ENCODE measurements at places on chromosomes 7 and 10.

- no peak for DNase-seq
Measured at GRCh38 chr10:124008187-124008586, 85.2 kb downstream of the CHST15 start.

DNA sequence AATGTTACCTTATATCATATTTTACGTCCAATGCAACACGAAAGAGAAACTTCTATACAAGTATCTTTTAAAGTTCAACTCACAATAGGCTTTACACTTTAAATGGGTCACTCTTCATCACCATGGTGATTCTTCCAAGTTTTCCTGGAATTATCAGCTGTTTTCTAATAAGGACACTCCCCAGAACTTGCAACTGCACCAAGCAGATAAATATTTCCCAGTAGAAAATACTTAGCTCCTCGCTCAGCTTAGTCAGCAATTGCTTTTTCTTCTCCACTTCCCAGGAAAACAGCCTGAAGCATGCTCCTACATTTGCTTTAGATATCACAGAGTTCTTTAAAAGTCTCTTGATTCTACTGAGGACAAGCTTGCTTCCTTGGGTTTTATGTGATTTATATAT, 25.7 kb upstream of the ADD3 start:
- no peak for DNase-seq

- no peak for DNase-seq
Measured at GRCh38 chr7:30984359-30985107, 20.8 kb downstream of the GHRHR start.

DNA sequence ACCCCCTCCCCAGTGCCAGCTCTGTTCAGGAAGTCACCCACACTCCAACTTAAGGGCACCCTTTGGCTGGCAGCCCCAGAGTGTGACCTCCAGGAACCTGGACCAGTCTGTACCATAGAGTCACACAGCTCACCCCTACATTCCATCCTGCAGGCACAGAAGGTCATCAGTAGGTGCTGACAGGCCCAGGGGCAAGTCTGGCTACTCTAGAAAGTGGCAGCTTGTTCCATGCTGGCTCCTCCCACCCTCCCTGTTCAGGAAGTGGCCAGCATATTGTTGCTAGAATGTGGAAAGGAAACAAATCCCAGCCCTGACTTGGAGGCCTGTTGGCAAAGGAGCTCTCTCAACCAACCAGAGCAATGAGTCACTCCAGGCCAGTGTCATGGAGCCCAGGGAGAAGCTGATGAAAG, 3.2 kb upstream of the NCOA4 start:
- no peak for DNase-seq

- no peak for DNase-seq
Measured at GRCh38 chr7:91549878-91550277, 285.6 kb downstream of the FZD1 start.

GRCh38 chr7:92968502-92968901, 132.1 kb upstream of the CDK6 start:
- no peak for DNase-seq

GRCh38 chr10:3773460-3774017, 11.5 kb downstream of the KLF6 start:
- DNase-seq, result no peak

DNA sequence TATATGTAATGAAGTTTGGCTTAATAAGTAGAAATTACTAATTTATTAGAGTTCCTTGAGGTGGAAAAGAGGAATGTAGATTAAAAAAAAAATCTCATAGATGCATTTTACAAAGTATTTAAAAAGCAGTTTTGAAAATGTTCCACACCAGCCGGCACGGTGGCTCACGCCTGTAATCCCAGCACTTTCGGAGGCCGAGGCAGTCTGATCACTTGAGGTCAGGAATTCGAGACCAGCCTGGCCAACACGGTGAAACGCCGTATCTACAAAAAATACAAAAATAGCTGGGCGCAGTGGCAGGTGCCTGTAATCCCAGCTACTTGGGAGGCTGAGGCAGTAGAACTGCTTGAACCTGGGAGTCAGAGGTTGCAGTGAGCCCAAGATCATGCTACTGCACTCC, 3.2 kb upstream of the CHRM2 start:
- DNase-seq, result no peak

DNA sequence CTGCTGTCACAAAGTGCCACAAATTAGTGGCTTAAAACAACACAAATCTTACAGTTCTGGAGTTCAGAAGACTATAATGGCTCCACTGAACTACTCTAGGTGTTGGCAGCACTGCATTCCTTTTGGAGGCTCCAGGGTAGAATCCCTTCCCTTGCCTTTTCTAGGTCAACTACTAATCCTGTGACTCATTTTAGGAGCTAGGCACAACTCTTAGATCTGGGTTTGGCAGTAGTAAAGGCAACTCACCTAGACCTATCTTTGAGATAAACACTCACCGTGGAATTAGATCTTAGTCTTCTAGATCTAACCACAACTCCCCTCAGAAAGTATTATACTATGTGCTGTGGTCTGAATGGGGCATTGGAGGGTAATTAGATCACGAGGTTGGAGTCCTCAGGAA, 60.4 kb downstream of the ANKIB1 start:
- DNase-seq, result no peak

DNA sequence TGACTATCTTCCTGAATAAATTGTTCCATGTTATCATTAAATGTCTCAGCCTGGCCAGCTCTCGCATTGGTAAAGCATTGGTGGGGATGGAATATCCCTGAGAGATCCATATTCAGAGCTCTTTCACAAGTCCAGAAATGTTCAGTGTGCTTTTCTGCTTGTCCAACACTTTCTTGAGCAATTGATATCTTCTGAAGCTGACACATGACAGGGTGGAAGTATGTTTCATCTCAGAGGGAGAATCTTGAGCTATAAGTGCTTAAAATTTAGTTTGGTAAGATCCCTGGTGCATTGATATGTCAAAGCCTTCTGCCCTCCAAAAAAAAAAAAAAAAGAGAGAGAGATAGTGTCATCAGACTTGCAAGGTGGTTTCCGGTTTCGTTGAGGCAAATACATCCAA, 7.4 kb downstream of the IFIT3 start:
- DNase-seq, result no peak

- DNase-seq, result no peak
Measured at GRCh38 chr7:112185005-112185834, 21.0 kb downstream of the DOCK4 start.

DNA sequence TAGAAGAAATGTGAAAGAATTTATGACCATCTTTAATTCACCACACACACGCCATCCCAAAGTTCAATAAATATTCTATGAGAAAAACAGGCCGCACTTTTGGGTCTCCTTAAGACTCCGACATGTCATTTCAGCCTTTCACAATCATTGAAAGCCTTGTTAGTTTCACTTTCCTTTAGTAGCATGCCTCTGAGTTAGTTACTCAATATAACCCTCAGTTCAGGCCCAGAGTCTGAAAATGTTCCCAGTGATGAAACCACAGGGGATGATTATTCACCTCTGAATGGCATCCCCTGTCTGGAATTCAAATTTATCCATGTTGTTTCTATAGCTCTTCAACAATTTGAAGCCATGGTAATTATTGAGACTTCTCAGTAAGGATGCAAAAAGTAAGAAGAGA, 278.1 kb upstream of the NRP1 start:
- no peak for DNase-seq

DNA sequence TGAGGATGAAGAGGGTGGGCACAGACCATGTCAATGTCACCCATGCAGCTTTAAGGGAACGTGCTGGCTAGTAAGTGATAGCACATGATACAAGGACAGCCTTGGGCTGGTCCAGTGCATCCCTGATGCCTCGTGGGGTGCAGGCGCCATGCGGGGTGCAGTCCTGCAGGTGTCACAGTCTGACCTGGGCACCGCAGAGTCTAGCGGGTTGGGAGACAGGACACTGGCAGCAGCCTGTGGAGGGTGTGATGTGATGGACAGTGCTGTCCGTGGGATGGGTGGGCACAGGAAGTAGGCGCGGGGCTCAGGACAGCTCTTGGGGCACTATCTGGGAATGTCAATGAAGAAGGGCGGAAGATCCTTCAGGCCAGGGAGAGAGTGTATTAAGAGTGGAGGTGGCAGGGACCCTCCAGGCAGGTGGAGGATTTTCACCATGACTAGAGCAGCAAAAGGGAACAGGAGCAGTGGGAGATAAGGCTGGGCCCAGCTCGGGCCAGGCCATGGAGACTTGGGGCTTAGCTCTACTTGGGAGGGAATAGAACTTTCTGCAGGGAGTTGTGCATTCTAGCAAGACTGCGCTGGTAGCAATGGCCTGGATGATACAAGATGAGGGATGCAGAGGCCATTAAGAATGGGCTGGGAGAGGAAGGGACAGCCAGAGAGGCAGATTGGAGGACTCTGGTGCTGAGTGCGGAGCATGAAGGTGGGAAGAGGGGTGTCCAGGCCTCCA, 122.5 kb downstream of the PTPN20 start:
- DNase-seq, result no peak

GRCh38 chr7:111392294-111392693, 170.0 kb downstream of the IMMP2L start:
- DNase-seq, result no peak

DNA sequence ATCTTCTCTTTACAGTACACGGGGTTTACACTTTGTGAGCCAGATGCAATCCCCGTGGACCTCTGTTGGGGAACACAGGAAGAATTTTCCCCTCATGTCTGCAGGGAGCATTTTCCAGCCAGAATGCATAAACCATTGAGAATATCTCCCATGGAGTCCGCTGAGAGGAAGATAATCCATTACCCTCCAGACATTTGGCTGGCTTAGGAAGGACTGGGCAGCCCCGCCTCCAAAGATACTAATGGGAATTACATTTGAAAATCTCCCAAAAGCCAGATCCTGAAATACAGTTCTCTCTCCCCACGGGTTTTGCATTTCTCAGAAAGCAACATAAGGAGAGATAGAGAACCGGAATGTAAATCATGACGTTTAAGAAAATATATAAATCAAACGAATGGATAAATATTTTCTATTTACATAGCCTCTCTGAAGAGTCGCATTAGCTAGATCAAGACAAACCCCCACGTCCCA, 53.5 kb downstream of the TRIL start:
- DNase-seq, result no peak

- DNase-seq, result no peak
Measured at GRCh38 chr10:112904000-112904399, 46.0 kb upstream of the TCF7L2 start.

- DNase-seq, result peak; percentile 23
Measured at GRCh38 chr7:4479367-4480039, 202.6 kb upstream of the FOXK1 start.

DNA sequence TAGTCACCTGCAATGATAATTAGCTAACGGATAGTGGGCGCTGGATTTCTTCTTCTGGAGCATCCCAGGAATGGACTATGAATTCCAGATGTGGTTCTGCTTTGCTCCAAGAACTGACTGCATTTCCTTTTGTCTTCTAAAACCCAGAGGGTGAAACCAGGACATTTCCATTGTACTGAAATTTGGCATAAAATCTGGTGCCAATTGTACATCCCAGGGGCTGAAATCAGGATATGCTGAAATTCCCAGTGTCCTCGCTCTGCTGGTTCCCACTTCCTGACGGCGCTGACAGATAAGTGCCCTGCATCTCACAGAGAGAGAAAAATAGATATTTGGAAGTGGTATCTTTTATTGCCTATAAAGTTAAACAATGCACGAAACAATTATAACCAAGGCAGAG, 31.9 kb downstream of the RBM20 start:
- DNase-seq, result no peak

GRCh38 chr10:61998937-61999336, 97.4 kb downstream of the ARID5B start:
- DNase-seq, result no peak

DNA sequence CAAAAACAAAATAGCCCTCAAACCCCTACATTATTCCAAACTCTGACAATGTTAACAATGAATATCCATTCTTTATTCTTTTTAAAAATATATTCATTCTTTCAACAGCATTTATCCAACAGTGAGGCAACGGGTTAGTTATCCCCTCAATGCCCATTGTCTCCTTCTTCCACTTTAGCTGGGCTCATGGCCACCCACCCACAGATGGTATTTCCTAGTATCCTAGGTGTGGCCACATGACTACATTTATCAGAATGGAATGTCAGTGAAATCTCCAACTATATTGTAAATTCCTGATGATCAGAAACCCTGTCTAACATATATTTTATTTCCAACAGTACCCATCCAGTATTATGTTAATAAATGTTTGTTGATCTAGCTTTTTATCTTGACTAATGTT, 13.6 kb downstream of the HOXA1 start:
- no peak for DNase-seq

GRCh38 chr10:69644658-69645295, 14.7 kb downstream of the FAM241B start:
- DNase-seq, result peak; percentile 69

GRCh38 chr10:35224045-35224740, 97.5 kb downstream of the CREM start:
- DNase-seq, result no peak

DNA sequence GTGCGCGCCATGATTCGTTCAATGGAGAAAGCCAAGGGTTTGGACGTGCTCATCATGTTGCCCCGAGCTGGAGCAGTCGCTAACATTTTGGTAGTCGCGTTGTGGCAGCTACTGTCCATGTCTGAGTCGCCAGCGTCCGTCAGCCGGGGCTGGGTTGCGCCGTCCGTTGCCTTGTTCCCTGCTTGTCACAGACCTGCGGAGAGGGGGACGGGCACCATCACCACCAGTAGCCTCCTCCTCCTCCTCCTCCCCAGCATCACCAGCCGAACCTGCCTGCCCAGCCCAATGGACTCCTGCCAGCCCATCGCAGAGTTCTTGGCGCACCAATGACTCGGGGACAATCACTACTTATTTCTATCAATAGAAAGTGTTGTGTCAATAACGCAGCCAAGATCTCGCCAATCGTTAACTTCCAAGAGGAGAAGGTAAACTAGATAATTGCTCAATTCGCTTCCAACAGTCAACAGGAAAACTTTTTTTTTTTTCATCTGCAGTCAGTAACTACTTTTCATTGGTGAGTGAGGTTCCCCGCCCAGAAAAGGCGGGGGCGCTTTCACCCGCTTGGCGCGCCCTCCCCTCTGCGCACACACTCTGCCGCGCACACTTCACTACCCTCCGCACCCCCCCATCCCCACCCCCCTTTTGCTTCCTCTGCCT, at the start of gene FEZF1:
Gene FEZF1 (minus strand): TSS at position 432 of the 657 bp plus-strand sequence. CDS start 313 bp downstream, at position 119.
- DNase-seq, result no peak

GRCh38 chr7:108291791-108292440, 161.8 kb upstream of the LAMB4 start:
- DNase-seq, result no peak

- DNase-seq, result no peak
Measured at GRCh38 chr7:51340936-51341335, 24.3 kb upstream of the COBL start.

DNA sequence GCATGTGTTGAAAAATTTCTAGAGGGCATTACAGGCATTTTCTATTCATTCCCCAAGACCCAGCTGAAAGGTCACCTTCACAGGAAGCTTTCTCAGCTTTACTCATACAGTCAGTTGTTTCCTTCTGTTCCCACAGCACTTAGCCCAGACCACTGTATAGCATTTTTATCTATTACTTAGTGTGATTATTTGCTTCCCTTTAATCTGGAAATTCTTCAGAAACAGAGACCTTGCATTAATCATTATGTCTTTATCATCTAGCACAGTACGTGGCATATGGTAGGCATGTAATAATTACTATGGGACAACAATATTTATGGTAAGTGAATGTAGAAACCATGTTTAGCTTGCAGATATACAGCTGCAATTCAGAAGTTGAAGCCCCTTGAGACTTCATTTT, 38.2 kb upstream of the CDK6 start:
- no peak for DNase-seq

Data from activated T-cell treated with anti-CD3 and anti-CD28 coated beads, Interleukin-2, amount 50 U/mL, for 48 hours (primary cell).